ENCODE measurements at places on chromosomes 11 and 22. TPM values are rescaled to one million over a fixed set of nuclear protein-coding genes. Genes with fewer than 3 reads are reported as not detected.

Gene DGCR6
- 0.81 TPM for total RNA-seq

Gene DNAJB7
- not detected for total RNA-seq

Gene E2F8
- total RNA-seq, result 0.32 TPM

Gene PTPN5
- 0.29 TPM for total RNA-seq

Gene RAPSN
- total RNA-seq, result 5.1 TPM

Gene CD3E
- 3.4 TPM for total RNA-seq

Gene MIOX
- total RNA-seq, result not detected

Gene GUCY1A2
- 12.3 TPM for total RNA-seq

Gene PGR
- 5.1 TPM for total RNA-seq

Gene SEPTIN3
- total RNA-seq, result not detected

Gene HOATZ
- not detected for total RNA-seq

Gene C11orf87
- 0.16 TPM for total RNA-seq

Gene TRIM64
- total RNA-seq, result not detected

Gene DGCR2
- 55.8 TPM for total RNA-seq

Gene NUMA1
- 273 TPM for total RNA-seq

- DNase-seq, result no peak
Measured at GRCh38 chr22:26945565-26945964, 288.2 kb downstream of the MIAT start.

GRCh38 chr11:27357250-27357649, 5.8 kb downstream of the CCDC34 start:
- no peak for DNase-seq

- DNase-seq, result peak; percentile 44
Measured at GRCh38 chr11:111541254-111542061, 938 bp downstream of the LAYN start.

DNA sequence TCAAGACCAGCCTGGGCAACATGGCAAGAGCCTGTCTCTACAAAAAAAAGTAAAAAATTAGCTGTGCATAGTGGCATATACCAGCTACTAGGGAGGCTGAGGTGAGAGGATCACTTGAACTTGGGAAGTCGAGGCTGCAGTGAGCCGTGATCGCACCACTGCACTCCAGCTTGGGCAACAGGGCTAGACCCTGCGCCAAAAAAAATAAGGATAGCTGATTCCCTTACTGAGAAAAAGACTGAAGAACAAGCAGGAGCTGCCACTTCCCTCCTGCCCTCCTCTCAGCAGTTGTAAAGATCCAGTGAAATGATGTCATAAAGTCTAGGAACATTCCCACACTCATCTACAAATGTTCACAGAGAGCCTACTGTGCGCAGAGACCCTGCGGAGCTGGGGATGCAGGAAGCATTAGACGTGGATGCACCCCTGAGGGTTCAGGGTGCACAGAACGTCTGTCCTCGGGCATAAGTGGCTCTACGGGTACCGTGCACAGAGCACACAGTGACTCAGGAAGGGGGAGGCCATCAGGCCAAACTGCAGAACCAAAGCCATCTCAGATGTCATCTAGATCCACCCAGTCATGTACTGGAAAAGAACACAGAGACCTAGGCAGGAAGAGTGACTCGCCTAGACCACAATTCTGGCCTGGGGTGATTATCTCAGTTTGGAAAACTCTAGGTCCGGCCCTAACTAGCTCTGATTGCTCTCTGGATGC, 11.7 kb downstream of the SEC14L2 start:
- no peak for DNase-seq

DNA sequence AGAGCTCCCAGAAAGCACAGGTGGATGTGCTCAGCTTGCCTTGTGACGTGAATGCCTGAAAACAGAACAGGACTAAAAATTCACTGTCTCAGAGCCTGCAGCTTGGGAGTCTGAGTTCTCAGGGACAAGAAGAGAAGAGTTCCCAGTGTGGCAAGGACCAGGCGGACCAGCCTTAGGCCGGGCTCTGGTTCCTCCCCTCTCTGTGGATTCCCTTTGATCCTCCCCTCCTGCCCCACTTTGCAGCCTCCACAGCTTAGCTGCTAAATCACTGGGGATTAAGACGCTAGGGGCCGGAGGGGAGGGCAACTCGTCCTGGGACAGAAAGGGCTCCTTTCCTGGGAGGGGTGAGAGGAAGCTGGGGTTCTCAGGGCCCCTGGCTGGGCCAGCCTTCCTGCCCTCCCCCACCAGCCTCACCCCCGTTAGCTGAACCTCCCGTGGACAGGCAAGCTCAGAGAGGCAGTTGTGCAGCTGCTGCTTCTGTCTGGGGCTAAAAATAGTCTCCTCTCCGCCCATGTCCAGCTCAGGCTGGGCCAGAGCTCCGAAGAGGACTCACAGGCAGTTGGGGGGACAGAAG, 29.9 kb upstream of the JAM3 start:
- no peak for DNase-seq

GRCh38 chr11:88357323-88358039, 19.9 kb upstream of the CTSC start:
- no peak for DNase-seq

DNA sequence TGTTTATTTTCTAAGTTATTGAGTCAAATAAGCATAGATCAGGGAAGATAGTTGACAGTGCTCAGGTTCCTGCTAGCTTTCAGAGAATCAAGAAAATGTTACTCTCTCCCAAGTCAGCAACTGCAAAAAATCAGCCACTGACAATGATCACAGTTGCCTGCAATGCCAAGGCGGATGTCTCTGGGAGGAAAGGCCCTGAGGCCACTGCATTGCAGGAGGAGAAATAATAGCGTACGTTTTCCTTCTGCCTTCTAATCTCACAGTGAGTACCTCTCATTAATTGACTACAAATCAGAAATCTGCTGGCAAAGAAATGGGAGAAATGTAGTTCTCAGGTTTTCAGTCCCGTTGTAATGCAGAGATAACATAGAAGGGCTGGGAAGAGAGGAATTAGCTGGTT, 54.0 kb upstream of the SPON1 start:
- no peak for DNase-seq

GRCh38 chr11:109130910-109131309, 291.1 kb upstream of the C11orf87 start:
- DNase-seq, result no peak

- DNase-seq, result no peak
Measured at GRCh38 chr11:132744771-132745170, 787.5 kb downstream of the OPCML start.

DNA sequence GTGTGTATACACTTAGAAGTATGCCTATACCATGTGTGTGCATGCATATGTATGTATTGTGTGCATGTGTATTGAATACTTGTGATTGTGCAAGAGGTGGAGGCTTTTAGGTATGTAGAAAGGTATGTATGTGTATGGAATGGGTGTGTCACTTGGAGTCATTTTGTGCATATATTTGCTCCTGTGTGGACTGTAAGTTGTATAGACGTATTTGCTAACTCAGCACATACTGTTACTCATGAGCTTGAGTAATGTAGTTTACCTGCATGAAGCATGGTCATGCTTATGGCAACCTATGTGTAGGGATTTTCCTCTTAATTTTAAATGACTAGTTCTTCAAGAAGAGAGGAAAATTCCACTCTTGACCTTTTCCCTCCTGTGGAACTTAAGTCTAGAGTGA, 507.6 kb upstream of the LARGE1 start:
- no peak for DNase-seq

- DNase-seq, result no peak
Measured at GRCh38 chr11:60607483-60607882, 91.9 kb upstream of the MS4A8 start.

DNA sequence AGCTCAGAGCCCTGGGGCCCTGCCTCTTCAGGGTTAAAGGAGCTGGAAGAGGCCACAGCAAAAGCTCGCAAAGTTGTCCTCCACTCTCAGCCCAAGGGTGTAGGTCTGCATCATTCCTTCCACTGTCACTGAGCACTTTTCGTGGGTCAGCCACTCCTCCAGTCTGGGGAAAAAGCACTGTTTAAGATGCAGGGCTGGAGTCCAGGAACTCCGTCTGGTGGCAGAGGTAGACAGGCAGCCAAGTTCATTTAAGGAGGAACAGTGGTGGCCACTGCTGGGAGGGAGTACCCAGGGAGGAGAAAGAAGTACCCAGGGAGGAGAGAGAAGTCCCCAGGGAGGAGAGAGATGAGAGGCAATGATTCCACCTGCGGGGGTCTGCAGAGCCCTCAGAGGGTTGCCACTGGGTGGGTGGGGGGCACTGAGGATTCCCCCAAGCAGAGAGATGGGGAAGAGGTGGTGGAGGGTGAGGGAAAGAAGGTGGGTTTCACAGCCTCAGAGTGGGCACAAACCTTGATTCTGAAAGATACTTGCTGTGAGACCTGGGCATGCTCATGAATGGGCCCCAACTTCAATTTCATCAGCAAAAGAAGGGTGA, 70.0 kb upstream of the B3GAT1 start:
- no peak for DNase-seq

GRCh38 chr11:61325649-61326414, 7.1 kb downstream of the DDB1 start:
- DNase-seq, result peak; percentile 85

DNA sequence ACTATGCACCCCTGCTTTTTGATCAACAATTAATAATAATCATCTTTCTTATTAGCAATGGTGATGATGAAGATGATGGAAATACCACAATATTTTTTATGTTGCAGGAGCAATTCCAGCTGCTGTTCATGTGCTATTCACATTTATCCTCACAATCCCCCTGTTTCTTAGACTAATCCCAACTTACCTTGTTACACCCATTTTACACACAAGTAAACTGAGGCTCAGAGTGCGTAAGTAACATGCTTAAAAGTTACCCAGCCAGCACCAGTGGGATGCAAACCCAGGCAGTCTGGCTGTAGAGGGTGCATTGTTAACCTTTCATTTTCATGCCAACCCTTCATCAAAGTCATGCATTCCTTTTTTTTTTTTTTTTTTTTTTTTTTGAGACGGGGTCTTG, 1.6 kb upstream of the CRYBA4 start:
- DNase-seq, result no peak

DNA sequence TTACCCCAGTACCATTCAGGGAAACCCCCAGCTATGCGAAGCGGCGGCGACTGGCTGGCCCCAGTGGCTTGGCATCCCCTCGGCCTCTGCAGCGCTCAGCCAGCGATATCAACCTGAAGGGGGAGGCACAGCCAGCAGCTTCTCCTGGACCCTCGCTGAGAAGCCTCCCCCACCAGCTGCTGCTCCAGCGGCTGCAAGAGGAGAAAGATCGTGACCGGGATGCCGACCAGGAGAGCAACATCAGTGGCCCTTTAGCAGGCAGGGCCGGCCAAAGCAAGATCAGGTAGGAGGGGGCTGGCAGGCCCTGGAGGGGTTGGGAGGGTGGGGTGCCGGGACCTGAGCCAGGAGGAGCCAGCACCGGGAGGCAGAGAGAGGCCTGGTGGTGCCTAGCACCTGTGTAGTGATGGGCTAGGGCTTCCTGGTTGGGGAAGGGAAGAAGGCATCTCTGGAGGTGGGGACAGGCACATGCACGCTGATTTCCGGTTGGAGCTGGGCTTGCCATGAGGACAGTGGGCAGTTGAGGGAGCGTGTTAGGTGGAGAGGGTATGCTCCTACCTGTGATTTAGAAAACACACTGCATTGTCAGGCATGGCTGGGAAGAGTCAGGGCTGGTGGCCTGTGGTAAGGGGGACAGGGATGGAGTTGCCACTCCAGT, 22.3 kb downstream of the SHANK3 start:
- no peak for DNase-seq

GRCh38 chr11:11731311-11732083, 109.7 kb upstream of the GALNT18 start:
- DNase-seq, result no peak

GRCh38 chr22:25081409-25081824, 118.2 kb upstream of the CRYBB3 start:
- DNase-seq, result no peak

DNA sequence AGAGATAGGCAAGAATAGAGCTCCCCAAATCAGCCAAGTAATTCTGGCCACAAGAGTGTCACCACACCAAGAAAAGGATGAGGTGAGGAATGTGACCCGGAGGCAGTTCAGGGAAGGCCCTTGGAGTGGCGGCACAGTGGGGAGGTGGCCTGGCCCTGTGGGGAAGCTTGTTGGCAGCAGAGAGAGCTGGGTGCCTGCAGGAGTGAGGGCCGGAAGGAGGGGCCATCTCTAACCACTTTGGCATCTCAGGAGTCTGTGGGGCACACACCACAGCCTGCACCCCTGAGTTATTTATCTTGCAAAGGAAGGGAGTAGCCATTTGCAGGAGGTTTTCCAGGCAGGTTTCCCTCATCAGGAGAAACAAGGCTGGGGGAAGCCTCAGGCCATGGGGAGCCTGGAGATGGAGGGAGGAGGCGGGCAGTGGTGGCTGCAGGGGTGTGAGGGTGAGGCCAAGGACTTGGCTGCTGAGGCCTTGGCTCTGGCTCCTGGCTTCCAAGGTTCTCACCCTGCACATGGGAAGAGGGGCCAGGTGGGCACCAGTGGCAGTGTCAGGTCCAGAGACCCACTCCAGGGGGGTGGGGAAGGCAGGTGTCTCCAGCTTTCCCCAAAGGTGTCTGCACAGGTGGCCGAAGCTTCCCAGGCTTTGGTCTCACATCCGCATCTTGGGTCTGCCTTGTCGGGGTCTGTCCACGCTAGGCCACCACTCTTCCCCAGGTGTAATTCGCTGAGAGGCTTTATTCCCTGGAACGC, 370.2 kb downstream of the CTTN start:
- DNase-seq, result no peak

GRCh38 chr11:34256626-34257025, 101.2 kb downstream of the ABTB2 start:
- DNase-seq, result no peak

DNA sequence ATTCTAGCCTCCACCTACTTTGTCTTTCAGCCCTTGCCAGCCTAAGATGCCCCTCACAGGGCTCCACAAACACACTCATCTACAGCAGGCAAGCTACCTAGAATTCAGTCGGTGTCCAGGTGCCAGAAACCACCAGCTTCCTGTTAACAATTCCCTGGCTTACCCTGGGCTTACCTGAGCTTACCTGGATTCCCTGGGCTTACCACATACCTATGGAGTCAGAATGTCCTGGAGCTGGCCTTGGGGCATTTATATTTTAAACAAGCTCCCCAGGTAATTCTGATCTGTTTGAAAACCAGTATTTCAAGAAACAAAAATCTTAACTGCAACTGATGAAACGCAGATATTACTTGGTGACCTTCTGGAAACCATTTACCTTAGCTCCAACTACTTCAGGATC, 123.6 kb downstream of the SLC1A2 start:
- DNase-seq, result no peak

GRCh38 chr11:4748438-4748837, 21.3 kb downstream of the OR51F1 start:
- DNase-seq, result no peak

DNA sequence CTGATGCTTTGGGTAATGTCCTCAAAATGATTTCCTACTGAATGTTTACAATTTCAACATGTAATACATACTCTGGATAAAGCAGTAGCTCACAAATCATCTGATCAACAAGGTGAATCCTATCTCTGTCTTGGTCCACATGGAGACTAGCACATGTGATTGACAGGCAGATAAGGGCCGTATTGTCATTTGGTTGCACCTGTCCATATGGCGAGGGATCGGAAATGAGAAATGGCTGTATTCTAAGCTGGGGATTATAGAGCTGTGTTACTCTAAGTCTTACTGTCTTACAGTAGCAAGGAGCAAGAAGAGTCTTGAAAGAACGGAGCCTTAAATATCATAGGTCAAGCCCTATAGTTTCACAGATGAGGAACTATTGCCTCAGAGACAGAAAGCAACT, 55.7 kb downstream of the APIP start:
- no peak for DNase-seq

All from adrenal gland (tissue), 19 donors.